Activated naive CD8-positive, alpha-beta T cell treated with anti-CD3 and anti-CD28 coated beads for 36 hours (primary cell): ENCODE measurements at places on chromosomes 13 and 19. TPM values are rescaled to one million over a fixed set of nuclear protein-coding genes. Genes with fewer than 3 reads are reported as not detected.

- peak; percentile 14 for DNase-seq
Observed at GRCh38 chr19:47545061-47545948, 27.6 kb downstream of the ZNF541 start.

CAPS gene
- total RNA-seq = 1.9 TPM

GRCh38 chr13:27171244-27171826, at the start of gene USP12:
Gene USP12 (minus strand): TSS chr13:27171811. CDS start chr13:27171639, 172 bp downstream.
- DNase-seq = peak; percentile 48

DNA sequence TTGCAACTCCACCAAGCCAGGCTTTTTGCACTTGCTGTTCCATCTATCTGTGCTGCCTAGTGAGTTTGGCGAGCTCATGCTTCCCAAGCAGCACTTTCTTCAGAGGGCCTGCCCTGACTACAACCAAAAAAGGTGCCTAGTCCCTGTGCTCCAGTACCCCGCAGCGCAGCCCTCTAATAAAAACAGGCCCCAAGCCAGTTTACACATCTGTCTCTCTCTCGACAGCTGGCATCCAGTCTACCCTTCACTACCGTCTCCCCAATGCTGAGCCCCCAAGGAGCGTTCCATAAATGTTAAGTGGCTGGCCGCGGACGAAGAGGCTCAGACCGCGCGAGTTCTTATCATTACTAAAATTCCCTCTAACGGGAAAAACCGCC, 512 bp downstream of the MED4 start:
- DNase-seq = no peak

- no peak for DNase-seq
Observed at GRCh38 chr13:74000876-74001275, 133.3 kb downstream of the KLF12 start.

DNA sequence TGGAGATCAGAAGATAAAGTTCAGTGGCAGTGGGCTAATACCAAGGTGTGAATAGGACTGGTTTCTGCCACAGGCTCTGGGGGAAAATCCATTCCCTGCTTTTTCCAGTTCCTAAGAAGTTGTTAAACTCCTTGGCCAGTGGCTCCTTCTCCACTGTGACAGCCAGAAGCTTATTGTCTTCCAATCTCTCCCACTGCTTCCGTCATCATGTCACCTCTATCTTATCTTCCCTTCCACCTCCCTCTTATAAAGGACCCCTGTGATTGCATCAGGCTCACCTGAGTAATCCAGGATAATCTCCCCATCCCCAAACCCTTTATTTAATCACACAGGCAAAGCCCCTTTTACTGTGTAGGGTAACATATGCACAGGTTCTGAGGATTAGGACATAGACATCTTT, 431.2 kb upstream of the SLC10A2 start:
- no peak for DNase-seq

- DNase-seq = no peak
Observed at GRCh38 chr13:112767506-112768471, 78.0 kb downstream of the ATP11A start.

PSG3 gene
- not detected for total RNA-seq

MIR17HG gene
- 26.4 TPM for total RNA-seq

GRCh38 chr19:33720691-33721682, 75.7 kb upstream of the KCTD15 start:
- no peak for DNase-seq

MTUS2 gene
- not detected for total RNA-seq

DNA sequence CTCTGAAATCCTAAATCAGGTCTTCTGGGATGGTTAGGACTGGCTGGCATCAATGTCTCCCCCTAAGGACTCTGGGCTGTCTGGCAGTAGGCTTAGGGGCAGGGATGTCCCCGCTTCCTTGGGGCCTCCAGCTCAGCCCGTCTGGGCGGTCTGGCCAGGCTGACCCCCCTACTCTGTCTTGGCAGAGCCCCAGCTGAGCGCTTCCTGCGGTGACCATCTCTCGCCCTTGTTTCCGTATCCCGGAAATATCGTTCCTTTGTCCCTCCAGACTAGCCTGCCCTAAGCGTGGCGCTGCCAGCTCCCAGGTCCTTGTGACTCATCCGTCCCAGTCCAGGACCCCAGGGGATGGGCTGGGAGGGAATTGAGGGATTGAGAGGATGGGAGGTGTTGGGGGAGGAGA, 11.3 kb downstream of the GTPBP3 start:
- DNase-seq = no peak

DNA sequence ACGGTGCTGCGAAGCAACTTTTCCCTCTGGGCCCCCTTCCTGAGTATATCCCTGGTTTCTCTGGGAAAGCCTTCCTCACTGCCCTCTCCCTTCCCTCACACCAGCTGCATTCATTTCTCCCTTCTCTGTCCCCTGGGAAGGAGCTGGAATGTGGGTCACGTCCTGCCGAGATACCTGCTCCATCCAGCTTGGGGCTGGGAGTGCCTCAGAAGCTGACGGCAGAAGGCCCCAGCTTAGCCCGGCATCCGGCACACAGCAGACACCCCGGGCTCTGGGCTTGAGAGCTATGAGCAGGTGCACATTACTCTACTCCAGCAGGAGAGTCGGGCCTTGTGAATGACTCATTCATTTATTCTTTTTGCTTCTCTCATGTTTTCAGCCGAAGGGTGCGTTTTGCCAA, 170.6 kb downstream of the TEX29 start:
- no peak for DNase-seq

DNA sequence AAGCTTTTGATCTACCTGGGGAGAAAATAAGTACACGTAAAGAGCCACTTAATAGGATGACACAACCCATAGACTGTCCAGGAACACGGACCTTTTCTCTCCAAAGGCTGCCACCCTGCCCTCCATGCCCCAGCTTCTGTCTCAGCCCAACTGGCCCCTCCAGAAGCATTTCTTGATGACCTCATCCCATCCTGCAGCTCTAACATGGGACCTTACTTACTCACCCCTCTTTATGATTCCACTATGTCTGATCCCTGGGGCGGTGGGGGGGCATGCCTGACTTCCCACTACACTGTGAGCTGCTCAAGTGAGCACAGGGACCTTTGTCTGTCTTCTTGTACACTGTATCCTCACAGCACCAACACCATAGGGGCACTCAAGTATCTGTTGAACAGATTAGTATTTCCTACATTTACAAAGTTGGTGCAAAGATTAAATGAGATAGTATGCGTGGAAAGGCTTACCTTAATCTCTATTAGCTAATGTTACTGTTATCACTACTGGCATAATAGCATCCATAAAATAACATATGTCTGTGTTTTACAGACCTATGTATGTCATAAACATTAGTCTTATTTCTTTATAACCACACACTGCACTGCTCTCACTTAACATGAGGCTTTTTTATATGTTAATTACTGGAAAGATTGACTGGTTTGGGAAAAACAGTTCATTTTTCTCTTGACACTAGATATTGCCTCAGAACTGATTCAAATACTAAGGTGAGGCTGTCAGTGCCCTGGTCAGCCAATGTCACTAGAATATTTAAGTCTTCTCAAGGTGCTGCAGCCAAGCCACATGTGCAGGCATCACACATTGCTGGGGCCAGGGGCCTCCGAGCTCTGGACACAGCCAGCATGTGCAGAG, 100.9 kb downstream of the FOXO1 start:
- DNase-seq = no peak

DNA sequence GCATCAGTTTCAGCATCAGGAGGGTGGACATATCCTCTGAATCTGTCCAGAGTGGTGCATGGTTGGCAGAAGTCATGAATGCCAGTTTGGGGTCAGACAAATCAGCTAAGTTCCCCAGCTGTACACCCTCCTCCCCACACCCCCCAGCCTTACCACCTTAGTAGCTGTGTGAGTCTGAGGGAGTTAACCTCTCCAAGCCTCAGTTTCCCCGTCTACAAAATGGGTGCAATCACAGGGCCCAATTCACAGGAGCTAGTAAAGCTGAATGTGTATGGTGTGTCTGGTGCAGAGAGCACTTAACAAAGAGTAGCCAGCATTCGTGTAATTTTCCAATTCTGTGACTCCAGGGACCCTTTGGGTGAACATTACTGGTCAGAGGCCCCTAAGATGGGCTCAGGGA, 13.4 kb upstream of the ZNF358 start:
- DNase-seq = no peak

DNA sequence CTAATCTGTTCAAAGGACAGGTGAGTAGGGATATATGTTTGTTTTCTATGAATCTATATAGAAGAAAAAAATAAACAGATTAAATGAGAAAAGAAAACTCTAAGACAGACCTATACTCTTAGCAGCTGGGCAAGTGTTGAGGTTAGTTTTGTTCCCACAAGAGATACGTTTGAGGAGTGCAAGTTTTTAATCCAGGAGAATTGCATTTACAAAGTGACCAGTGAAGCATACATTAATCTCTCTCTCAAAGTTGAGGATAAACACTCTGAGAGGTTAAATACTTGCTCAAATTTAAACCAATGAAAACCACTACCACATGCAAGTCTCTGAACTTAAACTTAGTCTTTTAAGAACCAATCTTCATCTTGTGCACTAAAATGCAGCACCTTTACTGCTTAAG, 930.5 kb upstream of the MIR17HG start:
- DNase-seq = no peak

DNA sequence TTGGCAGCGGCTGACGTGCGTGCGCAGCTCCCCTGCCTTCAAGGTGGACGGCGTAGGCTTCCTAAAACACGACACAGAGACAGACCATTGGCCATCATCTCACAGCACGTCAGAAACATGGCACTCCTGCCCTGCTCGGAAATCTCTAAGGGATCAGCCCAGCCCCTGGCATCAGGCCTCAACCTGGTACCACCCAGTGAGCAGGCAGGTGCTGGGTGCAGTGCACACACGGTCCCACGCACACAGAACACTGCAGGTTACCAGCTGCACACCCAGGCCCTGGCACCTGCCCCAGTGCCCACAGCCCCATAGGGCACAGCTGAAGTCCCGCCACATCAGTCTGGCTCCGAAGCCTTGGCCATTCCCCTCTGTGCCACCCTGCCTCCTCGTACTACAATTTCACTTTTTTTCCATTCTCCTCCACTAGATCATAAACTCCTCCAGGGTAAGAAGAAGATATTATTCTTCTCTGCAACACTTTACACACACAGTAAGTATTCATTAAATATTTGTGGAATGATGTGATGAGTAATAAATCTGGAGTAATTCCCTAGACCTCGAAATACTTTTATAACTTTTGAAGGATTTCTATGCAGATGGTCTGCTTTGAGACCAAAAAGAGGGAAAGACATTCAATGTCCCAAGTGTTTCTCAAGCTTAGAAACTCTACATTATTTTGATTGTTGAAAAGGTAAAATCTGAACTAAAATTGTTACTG, 156.4 kb downstream of the COL4A1 start:
- DNase-seq = no peak

DNA sequence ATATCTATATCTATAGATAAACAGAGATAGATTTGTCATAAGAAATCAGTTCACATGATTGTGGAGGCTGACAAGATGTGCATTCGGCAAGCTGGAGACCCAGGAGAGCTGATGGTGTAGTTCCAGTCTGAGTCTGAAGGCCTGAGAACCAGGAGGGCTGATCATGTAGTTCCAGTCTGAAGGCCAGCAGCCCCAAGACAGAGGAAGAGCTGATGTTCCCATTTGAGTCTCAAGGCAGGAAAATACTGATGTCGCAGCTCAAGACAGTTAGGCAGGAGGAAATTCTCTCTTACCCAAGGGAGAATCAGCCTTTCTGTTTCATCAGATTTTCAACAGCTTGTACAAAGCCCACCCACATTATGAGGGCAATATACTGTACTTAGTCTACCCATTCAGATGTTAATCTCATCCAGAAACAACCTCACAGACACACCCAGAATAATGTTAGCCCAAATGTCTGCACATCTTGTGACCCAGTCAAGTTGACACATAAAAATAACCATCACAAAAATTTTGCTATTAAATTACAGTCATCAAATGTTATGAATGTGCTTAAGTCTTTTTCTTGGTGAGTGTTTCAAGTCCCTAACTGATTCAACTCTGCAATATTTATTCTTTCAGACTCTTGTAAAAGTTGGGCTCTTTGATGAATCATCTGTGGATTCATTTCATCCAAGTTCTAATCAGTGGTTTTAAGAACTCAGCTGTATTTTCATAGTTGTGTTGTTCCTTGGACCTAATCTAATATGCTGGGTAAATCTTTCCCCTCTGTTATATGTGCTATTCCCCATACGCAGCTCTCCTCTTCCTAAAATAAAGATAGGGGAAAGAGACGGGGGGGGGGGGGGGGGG, 22.7 kb upstream of the LRCH1 start:
- DNase-seq = no peak

GRCh38 chr13:107730813-107731212, 484.5 kb downstream of the LIG4 start:
- DNase-seq = no peak

FOXA3 gene
- total RNA-seq = 0.39 TPM

- DNase-seq = no peak
Observed at GRCh38 chr13:83414393-83414792, 467.9 kb downstream of the SLITRK1 start.

PLPPR3 gene
- total RNA-seq = not detected

- DNase-seq = no peak
Observed at GRCh38 chr19:14525729-14526128, 3.7 kb upstream of the TECR start.

ATP12A gene
- 0.66 TPM for total RNA-seq

DNA sequence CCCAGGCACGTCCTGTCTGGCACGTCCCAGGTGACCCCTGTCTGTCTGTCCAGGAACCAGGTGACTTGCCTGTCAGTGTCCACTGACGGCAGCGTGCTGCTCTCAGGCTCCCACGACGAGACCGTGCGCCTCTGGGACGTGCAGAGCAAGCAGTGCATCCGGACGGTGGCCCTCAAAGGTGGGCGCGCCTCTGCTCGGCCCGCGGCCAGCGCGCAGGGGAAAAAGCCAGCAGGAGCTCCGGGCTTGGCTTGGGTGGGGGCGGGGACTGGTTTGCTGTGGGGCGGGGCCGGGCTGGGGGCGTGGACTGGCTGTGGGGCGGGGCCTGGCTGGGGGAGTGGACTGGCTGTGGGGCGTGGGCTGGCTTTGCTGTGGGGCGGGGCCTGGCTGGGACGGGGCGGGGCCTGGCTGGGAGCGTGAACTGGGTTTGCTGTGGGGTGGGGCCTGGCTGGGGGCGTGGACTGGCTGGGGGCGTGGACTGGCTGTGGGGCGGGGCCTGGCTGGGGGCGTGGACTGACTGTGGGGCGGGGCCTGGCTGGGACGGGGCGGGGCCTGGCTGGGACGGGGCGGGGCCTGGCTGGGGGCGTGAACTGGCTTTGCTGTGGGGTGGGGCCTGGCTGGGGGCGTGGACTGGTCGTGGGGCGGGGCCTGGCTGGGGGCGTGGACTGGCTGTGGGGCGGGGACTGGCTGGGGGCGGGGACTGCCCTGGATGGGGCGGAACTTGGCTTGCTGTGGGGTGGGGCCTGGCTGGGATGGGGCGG, 7.2 kb downstream of the WDR18 start:
- DNase-seq = peak; percentile 72

ANGPTL8 gene
- not detected for total RNA-seq

SMARCA4 gene
- 109 TPM for total RNA-seq

CACNG8 gene
- total RNA-seq = not detected

DNA sequence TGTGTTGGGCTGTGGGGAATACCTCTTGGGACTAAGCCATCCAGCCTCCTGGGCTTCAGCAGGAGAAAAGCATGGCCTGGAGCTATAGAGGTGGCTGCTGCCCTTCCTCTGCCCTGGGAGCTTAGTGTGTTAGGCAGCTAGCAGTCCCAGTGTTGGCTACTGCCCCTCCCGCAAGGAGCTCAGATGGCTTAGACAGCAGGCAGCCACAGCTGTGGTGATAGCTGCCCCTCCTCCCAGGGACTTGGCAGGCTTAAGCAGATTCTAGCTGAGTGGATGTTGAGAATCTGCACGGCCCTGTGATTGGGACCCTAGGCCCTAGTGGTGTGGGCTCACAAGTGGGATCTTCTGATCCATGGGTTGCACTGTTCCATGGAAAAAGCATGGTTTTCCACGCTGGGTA, 264.5 kb downstream of the TDRD3 start:
- no peak for DNase-seq

MED26 gene
- total RNA-seq = 16.0 TPM

ZNF784 gene
- 3.9 TPM for total RNA-seq

- DNase-seq = no peak
Observed at GRCh38 chr19:32829345-32829896, 40.1 kb downstream of the SLC7A9 start.
